Right hindlimb (tissue), 1 donor: ENCODE measurements at places on chromosomes 12 and 14.

DNA sequence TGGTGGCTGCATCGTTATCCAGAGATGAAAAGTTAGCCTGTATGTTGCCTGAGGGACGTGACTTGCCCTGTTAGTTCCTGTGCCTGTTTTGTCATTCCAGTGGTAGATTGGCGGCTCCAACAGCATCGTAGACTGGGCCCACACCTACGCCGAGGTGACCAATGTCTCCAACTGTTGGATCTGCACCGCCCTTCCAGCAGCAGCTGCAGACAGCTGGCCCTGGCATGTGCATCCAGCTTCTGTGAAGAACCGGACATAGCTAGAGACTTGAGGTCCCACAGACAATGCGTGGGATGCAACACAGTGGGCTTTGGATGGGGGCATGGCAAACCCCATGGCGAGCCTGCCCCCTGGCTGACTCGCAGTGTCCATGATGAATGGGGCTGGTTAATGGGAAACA, 93.0 kb upstream of the TMPO start:
- DNase-seq, result peak; percentile 53

GRCh38 chr12:122819209-122819785, 16.0 kb upstream of the HIP1R start:
- no peak for DNase-seq

DNA sequence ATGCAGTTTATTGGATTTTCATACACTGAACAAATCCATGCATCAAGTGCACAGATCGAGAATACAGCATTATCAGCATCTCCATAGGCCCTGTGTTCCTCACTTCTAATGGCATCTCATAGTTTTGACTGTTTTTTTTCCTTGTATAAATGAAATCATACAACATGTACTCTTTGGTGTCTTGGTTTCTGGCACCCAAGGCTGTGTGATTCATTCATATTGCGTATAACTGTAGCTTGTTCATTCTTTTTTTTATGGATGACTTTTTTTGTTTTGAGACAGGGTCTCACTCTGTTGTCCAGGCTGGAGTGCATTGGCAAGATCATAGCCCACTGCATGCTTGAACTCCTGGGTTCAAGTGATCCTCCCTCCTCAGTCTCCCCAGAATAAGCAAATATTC, 14.3 kb downstream of the RASSF8 start:
- DNase-seq, result no peak

DNA sequence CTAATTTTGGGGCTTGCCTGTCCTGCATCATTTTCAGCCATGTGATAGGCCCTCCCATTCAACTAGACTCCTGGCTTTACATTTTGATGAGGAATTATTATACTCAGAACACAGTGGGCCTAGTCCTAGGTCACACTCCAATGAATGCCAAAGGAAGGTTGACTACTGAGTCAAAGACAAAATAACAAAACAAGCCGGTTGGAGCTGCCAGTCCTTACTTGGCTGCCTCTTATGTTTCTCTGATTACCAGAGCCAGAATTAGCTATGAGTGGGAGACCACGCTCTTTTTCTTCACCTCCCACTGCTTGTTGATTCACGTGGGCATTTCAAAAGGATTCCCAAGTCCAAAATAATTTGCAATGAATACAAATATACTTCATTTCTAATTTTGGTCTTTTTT, 78.1 kb upstream of the USP44 start:
- no peak for DNase-seq

- no peak for DNase-seq
Observed at GRCh38 chr14:52265253-52265652, 2.2 kb upstream of the PTGDR start.

- no peak for DNase-seq
Observed at GRCh38 chr12:116138781-116139180, 138.7 kb downstream of the MED13L start.

- no peak for DNase-seq
Observed at GRCh38 chr14:44490966-44491365, 16.1 kb downstream of the FSCB start.

GRCh38 chr12:78695749-78696148, 168.8 kb upstream of the SYT1 start:
- no peak for DNase-seq

DNA sequence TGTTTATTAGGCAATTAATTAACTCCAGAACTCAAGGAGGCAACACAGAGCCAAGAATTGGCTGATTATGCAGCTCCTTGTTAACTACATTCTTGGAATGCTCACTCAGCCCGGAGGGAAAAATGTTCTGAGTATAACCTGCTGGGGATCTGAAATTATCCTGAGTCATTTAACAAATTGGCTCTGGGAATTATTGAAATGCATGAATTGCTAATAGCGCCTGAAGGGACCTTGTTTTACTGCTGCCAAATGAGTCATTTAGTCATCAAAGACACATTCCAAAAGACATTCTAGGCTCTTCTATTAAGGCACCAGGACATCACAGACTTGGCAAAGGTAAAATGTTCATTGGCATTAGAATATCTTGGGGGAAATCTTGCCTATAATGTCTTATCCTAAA, 13.0 kb downstream of the TMEM52B start:
- no peak for DNase-seq

- DNase-seq, result no peak
Observed at GRCh38 chr12:125287155-125287847, 222.1 kb downstream of the AACS start.
